Activated T-helper 1 cell treated with anti-CD3 and anti-CD28 coated beads, Interleukin-2, amount 50 U/mL, for 16 hours (primary cell): ENCODE measurements at places on chromosomes 6 and 20.

- no peak for DNase-seq
Measured at GRCh38 chr6:158039571-158040050, 57.9 kb downstream of the SYNJ2 start.

DNA sequence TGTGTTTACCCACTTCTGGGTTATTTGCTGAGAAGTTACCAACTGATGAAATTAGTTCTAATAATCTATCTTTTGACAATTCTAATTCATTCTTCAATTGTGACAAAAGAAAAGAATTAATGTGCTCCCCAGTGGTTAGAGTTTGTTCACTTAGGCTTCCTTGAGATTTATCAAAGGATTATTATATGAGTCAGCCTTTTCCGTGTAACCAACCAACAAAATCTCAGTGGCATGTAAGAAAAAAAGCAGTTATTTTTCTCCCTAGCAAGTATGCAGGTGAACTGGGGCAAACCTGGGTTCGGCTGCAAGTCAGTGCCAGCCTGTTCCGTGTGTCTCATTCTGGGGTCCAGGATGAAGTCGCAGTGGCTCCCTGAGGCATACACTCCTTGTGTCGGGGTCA lies 28.8 kb upstream of the HIVEP1 start:
- no peak for DNase-seq

GRCh38 chr6:6686748-6687601 lies 98.5 kb downstream of the LY86 start:
- peak; percentile 29 for DNase-seq

DNA sequence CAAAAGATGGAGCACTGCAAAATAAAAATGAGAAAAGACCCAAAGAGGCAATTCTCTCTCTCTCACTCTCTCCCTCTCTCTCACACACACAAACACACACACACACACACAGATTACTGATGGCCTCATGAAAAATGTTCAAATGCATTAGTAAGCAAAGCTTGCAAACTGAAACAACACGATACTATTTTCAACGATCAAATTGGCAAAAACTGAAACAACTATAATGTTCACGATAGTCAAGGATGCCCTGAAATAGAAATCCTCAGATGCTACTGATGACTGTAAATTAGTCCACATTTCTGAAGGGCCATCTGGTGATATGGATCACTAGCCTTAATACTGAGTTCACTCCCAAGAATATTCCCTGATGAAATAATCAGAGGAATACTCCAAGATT lies 100.8 kb downstream of the TRERF1 start:
- DNase-seq = no peak

- no peak for DNase-seq
Measured at GRCh38 chr6:113414511-113414910, 442.6 kb upstream of the MARCKS start.
